ENCODE measurements at places on chromosomes 5 and 9. TPM values are rescaled to one million over a fixed set of nuclear protein-coding genes. Genes with fewer than 3 reads are reported as not detected.

GRCh38 chr9:224026-224425, 9.4 kb downstream of the DOCK8 start:
- DNase-seq, result no peak

DNA sequence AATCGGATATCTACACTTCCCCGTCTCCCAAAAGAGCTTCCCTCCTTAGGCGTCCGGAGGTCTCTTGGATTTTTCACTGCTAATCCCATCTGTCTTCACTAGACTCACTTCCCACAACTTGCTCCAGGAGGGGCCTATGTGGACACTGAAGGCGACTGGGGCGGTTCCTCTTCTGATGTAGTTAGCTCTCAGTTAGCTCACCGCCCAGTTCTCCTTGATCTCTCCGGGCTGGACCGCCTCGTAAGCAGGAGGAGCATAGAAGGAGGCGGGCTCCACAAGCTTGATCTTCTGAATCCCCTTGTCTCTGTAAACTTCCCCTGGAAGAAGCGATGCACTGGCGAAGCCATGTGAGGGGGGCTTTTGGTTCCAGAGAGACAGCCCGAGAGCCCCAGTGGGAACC, 112.0 kb upstream of the SELENOP start:
- no peak for DNase-seq

GRCh38 chr9:80649001-80649420, 1040.3 kb downstream of the TLE1 start:
- no peak for DNase-seq

DNA sequence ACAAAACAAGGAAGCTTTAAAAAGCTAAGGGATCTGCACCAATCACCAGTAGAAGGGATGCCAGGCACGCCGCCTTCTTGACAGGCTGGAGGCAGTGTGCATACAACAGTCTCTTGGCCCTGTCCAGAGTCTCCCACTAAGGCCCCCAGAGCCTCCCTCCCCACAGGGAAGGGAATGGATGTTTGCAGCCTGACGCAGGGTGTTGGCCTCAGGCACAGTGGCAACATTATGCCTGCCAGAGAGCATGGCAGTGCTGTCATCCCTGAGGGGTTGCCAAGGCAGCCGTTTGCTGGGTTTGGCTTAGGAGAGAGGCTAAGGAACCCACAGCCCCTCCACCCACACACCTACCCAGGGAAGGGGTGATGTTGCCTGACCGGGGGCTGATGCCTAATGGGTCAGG, 4.8 kb downstream of the HBEGF start:
- no peak for DNase-seq

- no peak for DNase-seq
Measured at GRCh38 chr5:150279330-150280020, 10.1 kb downstream of the CAMK2A start.

DNA sequence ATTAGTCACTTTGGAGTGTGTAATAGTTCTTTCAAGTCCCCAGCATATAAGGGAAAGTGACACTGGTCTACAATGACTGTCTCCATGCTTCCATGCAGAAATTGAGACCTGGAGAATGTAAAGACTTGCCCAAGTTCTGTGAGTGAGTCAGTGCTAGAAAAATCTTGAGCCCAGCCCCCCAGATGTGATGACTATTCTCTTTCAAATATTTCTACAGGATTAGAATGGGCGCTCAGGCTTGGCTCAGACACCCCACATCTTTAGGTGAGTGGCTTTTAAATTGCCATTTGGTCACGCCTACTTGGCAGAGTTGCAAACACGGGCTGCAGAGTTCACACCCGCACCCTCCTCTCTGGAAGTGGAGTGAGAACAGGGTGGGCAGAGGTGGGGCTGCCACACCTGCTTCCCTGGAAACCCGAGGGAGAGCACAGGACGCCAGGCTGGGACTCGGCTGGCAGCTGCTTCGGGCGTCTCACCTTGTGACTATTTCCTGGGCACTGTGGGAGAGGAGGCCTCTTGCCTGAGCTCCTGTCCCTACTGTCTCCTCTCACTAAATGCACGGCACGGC, 37.6 kb downstream of the ROPN1L start:
- DNase-seq, result peak; percentile 55

DNA sequence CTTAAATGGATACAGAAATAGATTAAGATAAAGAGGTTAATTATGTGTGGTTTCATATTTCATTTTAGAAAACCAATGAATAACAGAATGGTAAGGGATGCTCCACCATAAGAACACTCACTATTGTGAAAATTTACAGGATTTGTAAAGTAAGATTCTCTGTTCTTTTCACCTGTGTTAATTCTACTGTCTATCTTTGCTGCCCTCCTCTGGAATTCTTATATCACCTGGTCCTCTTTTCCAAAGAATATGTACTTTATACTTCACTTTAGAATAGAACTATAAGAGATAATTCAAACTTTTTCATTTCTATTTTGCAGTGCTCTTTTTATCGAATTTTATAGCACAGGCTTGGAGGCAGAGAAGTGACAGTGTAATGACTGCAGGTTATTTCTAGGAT, 213.4 kb downstream of the LURAP1L start:
- DNase-seq, result no peak

- DNase-seq, result no peak
Measured at GRCh38 chr5:103519550-103519949, 43.0 kb downstream of the NUDT12 start.

DNA sequence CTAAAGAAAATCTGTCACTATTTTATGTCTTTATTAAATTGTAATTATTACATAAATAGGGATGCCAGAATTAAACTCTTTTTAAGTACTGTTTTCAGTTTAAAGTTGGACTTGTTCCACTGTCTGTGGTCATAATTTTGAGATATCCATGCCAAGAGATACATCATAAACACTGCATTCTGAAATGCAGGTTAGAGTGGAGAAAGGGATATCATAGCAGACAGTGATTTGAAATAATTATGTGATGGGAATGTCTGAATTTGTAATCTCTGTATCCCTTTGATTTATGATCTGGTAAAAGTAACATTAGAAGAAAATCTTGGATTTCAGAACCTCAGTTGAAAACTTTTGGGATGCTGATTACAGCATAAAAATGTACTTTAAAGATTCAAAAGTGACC, 222.1 kb downstream of the GOLPH3 start:
- DNase-seq, result no peak

- peak; percentile 66 for DNase-seq
Measured at GRCh38 chr5:174311531-174312269, 266.2 kb downstream of the NSG2 start.

DNA sequence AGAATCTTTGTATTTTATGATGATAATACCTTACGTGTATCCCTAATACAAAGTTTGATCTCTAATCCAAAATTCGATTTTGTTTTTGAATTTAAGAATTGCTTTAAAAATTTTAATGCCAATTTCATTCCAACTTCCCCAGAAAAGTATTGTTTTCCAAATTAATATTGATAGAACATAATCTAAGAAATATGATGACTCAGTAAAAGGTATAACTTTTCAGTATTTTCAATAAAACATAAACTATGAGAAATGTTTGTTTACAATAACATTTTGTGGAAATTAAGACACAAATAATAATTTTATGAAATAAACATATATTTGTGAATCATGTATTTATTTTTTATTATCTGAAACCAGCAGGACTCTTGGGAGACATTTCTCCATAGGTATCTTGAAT, 931.6 kb downstream of the EFNA5 start:
- no peak for DNase-seq

DNA sequence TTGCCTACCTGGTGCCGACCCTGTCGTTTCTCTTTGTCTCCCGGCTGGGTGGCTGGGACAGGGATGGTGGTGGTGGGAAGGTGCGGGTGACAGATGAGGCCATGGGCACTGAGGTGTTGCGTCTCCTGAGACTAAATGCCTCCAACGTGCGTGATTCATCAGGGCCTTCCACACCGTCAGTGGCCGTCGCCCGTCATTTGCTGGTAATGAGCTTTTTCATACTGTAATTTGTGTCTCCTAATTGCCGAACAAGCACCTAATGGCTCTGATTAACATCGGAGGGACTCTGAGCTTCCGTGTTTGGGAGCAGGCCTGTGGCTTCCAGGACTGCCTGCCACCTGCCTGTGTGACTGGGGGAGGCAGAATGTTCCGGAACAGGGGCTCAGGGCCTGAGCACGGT, 35.2 kb downstream of the RXRA start:
- DNase-seq, result no peak

DNA sequence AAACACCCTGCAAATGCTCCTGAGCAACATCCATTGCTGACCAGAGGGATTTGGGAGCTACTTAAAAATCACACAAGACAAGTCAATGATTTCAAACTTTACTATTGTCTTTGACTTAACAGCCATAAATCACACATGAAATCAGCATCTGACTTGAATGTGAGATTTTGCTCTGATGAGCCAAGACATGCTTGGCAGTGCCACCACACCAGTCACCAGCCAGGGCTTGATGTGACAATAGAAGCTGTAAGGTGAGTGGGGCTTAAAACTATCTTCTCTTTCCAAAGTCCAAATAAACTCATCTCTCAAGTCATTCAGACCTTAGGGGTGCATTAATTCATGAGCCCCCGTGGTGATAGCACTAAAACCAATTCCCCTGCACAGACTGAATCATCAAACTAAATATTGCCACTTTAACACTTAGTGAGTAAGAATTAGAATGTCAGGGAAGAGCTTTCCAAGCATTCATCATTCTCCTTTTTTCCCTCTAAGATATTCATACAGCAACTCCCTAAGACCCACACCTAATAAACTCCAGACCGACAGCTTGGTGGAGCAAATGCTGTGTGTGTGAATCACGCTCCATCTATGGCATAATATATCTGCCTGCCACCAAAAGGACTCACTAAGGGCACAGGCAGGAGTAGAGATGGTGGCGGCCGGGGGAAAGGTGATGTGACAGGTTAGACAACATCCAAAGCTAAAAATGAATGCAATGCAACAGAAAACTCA, 119.4 kb downstream of the SPOCK1 start:
- DNase-seq, result no peak

DNA sequence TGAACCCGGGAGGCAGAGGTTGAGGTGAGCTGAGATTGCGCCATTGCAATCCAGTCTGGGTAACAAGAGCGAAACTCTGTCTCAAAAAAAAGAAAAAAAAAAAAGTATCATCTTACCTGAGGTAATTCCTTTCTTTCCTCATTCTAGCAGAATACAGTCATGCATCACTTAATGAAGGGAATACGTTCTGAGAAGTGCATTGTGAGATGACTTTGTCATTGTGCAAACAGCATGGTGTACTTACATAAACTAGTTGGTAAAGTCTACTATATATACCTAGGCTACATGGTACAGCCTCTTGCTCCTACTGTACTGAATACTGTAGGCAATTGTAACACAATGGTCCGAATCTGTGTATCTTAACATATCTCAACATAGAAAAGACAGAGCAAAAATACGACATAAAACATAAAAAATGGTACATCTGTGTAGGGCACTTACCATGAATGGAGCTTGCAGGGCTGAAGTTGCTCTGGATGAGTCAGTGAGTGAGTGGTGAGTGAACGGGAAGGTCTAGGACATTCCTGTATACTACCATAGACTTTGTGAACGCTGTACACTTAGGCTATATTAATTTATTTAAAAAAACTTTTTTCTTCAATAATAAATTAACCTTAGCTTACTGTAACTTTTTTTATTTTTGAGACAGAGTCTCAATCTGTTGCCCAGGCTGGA, 100.4 kb downstream of the GLDC start:
- peak; percentile 9 for DNase-seq

DNA sequence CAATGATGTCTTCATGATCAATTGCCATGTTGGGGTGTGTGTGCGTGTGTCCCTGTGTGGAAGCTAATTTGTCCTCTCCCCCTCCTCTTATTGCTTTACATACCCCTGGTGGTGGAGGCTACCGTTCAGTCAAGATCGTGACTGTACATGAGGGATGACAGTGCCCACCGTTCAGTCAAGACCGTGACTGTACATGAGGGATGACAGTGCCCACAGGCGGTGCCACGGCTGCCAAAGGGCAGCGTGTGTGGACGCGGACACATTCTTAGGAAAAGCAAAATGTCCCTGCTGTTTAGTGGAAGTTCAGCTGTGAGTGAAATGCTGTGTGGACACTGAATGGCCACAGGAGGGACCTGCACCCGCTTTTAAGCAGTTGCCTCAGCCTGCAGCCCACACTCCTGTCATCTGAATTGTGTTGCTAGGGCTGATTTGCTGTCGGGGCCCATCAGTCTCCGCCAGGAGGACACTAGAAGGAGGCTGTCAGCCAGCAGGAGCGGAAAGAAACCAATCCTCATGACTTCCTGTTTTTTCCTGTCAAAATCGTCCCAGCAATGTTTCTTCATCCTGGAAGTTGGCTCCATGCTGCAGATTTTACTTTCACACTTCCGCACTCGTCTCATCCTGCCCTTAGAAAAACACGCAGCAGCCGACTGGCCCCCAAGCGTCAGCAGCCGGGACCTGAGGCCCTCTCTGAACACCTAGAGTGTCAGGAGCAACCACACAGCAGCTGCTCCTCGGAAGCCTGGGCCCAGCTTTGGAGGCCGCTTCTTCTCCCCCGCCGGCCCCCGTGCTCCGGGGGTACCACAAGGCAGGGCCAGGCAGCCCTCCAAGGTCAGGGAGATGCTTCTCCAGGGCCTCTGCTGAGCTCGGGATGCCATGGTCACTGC, 9.1 kb downstream of the OR2V1 start:
- DNase-seq, result no peak

DNA sequence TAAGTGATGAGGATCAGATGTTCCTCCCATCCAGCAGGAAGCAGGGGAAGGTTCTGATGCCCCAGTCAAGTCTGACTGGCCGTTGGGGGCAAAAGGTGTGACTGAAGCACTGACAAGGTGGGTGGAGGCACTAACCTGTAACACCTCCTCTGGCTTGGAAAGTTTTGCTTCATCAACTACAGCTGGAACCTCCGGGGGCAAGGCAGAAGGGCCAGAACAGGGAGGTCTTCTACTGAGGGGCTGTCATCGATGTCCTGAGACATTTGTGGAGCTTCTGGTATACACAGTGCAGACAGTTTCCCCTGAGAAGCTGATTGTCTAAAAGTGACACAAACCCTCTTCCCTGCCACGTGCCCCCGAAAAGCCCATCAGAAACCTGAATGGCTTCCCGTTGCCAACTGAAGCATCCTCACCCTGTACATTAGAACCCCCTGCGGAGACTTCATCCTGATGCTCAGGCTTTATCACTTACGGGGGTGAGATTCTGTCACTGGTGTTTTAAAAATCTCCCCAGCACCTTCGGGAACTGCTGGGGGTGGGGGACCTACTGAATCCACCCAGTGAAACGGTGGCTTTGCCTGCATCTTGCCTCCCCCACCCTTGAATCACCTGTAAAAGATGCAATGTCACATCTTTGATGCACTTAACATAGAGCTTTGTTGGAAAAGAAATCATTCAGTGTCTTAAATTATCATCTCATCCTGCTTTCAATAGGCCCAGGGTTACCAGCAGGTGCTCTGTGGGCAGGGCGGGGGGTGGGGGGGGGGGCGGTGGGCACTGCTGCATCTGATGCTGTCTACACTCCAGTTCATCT, 24.6 kb downstream of the TRAF1 start:
- no peak for DNase-seq

The PCDHGA10 gene
- 0.14 TPM for total RNA-seq

The C9orf40 gene
- 5.1 TPM for total RNA-seq

The CATSPER3 gene
- 1.1 TPM for total RNA-seq

The SH3RF2 gene
- 11.0 TPM for total RNA-seq

The DOCK2 gene
- total RNA-seq, result 12.5 TPM

The HCN1 gene
- total RNA-seq, result not detected

The IFNA2 gene
- total RNA-seq, result not detected

The MUSK gene
- total RNA-seq, result not detected

Measured in Caki2 (cell line).